ENCODE measurements at places on chromosomes 16 and 17.

DNA sequence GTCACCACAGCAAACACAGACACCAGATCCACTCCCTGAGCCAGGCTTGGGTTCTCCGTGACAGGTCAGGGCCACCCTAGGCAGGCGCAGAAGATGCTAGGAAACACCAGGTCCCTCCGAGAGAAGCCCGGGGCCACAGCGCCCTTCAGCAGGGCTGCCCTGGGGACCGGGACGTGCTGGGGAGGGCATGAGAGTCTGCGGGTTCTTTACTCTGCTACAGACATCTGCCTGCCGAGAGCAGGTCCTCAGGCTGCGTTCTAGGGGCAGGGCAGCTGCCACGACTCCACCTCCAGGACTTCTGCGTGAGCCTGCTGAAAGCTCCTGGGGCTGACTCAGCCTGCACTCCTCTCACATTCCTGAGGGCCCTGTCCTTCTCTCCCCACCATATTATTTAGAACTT, 11.4 kb downstream of the MYLK3 start:
- no peak for DNase-seq

DNA sequence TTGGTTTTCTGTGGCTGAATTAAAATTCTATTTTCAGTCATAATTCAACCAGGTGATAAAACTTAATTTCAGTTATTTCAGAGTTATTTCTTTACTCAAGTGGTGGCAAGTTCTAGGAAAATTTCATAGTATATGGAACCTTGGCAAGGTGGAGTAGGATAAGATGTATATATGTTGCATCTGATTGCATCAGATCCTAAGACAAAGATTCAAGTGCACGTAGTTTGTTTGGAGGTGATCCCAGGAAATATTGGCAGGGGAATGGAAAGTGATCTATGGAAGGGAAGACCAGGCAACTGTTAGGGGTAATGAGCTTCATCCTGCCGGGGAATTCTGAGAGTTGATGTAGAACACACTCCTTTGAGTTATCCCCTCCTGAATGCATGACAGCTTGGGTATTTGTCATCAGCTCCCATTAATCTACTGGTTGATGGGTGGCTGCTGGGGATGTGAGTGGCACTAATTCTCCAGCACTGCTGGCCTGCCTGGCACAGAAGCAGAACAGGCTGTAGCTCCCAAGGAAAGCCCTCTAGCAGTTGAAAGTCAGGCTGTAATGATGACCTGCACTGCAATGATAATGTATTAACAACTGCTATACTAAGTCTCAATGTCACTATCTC, 52.2 kb upstream of the TOM1L1 start:
- DNase-seq = no peak

- peak; percentile 40 for DNase-seq
Measured at GRCh38 chr17:40320756-40321523, 12.0 kb downstream of the RARA start.

DNA sequence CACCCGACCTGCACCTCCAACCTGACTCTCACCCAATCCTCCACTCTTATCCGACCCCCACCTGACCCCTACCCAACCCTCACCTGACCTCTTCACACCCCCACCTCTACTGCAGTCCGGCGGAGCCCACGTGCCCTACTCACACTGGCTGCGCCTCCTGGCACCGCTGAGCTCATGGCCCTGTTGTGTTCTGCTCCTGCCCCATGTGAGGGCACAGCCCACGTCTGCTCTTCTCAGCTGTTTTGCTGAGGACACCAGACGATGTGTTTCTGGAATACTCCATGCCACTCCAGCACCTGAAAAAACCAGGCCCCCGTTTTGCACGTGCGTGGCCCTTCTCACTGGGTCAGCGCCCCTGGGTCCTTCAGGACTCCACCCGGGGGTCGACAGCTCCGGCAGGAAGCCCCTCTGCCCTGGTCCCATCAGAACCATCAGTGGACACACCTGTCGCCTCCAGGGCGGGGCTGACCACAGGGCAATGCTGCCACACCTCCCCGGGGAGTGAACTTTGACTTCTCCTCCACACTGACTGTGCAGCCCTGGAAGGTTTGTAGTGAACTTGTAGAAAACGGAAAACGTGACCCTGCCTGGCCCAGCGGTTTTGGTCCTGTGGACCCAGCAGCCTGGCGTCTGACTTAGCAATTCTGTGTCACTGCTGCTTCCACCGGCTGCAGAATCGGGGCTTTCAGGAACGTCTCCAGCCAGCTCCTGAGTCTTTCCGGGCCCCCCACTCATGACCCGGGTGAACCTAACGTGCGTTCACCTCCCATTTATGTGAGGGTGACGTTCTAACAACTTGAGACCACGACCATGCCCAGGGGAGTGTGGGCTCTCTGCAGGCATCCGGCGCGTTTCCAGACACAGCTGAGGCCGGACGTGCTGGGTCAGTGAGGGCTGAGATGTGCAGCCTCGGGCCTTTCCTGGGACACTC, 5.7 kb upstream of the RAB40B start:
- DNase-seq = no peak

DNA sequence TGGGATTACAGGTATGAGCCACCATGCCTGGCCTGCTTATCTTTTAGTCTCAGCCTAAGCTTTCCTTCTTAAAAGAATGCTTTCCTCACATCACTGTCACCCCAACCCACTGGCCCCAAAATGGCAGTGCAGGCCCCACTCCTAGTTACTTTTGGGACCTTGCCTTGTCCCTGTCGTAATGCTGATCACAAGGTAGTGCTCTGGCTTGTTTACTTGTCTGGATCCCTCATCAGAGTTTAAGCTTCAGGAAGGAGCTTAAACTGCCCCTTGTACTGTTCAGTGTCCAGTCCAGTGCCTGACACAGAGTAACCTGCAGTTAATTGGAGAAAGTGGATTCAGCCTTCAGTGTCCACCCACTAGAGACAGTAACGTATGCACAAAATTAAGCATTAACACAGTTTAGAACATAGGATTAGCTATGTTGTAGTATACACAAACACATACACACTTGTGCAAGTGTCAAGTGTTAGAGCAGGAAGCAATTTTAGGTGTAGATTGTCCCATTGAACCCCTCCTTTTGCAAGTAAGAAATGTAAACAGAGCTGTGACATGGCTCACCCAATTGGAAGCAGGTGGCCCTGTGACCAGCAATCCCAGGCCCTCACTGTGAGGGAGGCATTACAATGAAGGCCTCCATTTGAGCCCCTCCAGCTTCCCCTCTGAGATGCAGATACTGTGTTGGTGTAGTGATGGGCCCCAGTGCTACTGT, 44.2 kb downstream of the LDHD start:
- DNase-seq = no peak

GRCh38 chr17:57834146-57834741, 15.6 kb downstream of the MRPS23 start:
- DNase-seq = peak; percentile 63

GRCh38 chr17:30000001-30000754, 58.7 kb downstream of the EFCAB5 start:
- DNase-seq = no peak

DNA sequence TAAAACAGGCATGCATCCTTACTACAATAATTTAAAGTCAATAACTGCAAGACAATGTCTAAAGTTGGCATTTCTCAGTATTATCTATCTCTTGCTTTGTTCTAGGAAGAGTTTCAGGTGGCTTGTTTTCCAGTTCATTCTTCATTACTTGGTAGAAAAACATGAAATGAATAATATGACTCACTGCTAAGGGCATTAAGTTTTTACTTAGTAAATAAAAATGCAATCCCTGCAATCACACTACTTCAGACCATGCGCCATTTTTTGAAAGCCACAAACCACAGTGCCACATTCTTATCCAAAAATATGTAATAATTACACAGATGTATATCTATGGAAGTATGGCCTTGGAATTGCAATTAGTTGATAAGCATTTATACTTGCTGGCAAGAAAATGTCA, 55.4 kb downstream of the CREBBP start:
- DNase-seq = no peak

DNA sequence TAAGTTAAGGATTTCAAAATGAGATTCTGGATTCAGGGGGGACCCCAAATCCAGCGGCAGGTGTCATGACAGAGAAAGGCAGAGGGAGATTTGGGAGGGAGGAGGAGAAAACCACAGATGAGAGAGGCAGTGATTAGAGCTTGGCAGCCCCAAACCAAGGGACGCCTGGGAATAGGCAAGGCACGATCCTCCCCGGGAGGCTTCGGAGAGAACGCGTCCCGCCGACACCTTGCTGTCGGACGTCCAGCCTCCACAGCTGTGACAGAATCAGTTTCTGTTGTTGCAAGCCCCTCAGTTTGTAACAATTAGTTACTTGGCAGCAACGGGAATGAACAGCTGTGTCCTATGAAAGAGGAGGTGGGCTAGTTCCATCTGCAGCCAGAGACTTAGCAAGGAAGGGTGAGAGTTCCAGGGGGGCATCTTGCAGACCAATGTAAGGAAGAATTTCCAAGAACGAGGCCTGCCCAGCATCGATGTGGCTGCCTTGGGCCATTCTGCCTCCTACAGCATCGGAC, 110.7 kb upstream of the SDK2 start:
- peak; percentile 38 for DNase-seq

- DNase-seq = no peak
Measured at GRCh38 chr16:83365166-83365565, 442.6 kb upstream of the HSBP1 start.

DNA sequence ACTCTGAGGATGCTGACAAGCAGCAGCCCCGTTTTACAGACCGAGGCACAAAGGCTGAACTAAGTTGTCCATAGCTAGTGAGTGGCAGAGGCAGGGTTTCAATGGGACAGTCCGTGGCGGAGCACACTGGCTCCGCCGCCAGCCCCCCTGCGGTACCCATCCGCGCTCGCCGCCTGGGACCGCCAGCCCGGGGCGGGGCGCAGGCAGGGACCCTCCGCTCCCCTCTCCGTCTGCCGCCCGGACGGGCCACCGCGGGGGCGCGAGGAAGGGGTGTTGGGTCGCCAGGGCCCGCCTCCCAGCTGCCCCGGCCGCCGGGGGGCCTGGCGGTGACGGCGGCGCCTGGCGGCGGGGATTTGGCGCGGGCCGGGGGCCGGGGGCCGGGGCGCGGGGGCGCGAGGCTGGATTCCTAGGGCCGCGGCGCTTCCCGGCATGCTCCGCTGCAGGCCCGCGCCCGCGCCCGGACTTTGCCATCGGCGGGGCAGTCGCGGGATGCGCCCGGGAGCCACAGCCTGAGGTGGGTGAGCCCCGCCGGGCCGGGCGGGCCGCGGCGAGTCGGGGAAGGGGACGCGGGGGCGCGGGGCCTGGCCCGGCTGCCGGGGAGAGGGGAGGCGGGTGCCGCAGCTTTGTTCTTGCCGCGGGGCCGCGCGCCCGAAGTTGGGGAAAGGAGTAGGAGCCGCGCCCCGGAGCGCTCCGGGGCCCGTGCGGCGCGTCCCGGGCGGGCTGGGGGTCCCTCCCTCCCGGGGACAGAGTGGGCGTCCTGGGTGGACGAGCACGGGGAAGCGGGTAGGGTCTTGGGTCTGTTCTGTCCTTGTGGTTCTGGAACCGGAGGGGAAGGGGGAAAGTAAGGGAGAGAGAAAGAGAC, at the start of gene TMEM98:
TMEM98 (plus strand) TSS at position 430 of the 862 bp plus-strand sequence. CDS start 3,376 bp downstream, outside the sequence.
- peak; percentile 34 for DNase-seq

- no peak for DNase-seq
Measured at GRCh38 chr16:87832137-87832527, 37.2 kb downstream of the SLC7A5 start.

DNA sequence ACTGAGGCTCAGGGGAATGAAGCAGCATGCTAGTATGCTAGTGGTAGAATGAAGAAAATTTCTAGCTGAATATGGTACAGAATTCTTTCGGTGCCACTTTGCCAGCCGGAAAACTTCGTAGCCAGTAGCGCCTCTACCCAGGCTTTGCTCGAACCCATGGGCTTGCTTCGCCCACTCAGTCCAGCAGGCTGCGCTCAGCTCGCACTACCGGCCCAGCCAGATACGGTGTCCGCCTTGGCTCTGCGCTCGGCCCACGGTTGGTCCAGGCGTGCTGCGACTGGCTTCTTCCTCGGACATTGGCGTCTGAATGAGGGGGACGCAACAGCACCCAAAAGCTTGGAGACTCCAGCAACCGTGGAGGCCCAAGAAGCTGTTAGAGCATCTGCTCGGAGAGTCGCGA, 372.5 kb upstream of the CDH8 start:
- no peak for DNase-seq

- no peak for DNase-seq
Measured at GRCh38 chr17:7859028-7859427, 1.2 kb downstream of the CYB5D1 start.

DNA sequence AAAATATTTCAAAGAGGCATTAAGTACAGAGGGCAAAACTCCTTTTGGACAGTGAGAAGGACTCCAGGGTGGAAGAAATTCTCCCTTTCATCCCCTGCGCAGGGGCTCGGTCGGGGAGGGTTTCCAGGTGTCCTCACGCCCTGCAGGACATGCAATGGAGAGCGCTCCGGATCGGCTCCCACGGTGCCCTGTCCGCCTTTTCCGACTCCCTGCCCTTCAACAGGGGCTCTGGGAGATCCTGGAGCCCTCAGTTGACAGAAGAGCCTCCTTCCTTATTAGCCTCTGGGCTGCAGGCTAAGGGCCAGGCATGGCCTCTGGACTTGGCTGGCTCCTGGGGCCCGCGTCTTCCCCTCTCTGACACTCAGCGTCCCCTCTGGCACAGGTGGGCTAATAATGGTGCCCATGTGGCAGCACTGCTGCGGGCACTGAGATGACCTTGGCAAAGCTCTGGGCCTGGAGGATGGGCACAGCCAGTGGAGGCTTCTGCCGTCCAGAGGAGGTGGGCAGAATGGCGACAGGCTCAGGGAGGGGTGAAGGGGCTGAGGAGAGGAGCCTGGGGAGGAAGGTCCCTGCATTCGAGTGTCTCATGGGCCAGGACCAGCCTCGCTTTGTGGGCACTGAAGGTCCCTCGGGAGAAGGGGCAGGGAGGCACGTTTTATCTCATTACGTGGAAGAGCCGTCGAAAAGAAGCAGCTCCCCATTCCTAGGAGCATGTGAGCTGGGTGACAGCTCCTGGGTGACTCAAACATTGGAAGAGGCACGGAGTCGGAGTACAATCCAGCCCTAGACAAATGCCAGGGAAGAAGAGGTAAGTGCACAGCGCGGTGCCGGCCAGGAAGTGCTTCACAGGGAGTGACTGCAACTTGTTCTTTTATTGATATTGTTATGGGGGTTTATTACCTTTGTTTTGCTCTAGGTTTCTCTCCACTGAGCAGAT, 161.7 kb downstream of the IRF8 start:
- DNase-seq = no peak

DNA sequence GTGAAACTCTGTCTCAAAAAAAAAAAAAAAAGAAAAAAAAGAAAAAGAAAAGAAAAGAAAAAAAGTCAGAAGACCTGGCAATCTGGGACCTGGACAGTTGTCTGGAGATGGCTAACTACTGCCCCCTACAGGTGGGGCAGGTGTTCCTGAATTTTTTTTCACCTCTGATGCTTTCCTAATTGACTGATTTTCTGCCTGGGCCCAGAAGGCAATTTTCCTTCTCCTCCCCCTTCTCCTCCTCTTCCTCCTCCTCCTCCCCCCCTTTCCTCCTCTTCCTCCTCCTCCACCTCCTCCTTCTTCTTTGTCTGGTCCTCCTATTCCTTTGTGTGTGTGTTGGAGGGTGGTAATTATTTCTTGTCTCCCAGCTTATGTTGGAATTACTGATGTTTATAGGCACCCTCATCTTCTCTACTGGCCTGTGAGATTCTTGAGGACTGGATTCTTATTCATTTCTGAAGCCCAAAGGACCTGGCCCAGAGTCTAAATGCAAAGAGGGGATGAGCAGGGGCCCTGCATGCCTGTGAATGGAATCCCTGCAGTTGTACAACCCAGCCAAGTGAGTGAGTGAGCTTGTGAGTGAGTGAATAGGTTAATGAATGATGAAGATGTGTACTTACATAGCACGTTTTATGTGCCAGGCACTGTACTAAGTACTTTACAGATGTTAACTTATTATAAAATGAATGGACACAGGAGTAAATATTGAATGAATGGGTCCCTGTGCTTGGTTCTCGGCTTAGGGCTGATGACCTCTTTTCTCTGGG, 26.9 kb downstream of the IRX5 start:
- DNase-seq = peak; percentile 34

- no peak for DNase-seq
Measured at GRCh38 chr17:68579194-68579927, 21.8 kb downstream of the FAM20A start.

Measured in NCI-H524 (cell line).